ENCODE measurements at places on chromosomes 16 and 17. TPM values are rescaled to one million over a fixed set of nuclear protein-coding genes. Genes with fewer than 3 reads are reported as not detected.

The KCNH6 gene
- not detected for total RNA-seq

- DNase-seq, result no peak
These were observed 231.1 kb upstream of the TBX2 start for GRCh38 chr17:61168506-61168905.

The SLC6A2 gene
- total RNA-seq, result not detected

The CDH15 gene
- total RNA-seq, result not detected

GRCh38 chr16:16983582-16983981 is 487.2 kb downstream of the XYLT1 start:
- DNase-seq, result no peak

DNA sequence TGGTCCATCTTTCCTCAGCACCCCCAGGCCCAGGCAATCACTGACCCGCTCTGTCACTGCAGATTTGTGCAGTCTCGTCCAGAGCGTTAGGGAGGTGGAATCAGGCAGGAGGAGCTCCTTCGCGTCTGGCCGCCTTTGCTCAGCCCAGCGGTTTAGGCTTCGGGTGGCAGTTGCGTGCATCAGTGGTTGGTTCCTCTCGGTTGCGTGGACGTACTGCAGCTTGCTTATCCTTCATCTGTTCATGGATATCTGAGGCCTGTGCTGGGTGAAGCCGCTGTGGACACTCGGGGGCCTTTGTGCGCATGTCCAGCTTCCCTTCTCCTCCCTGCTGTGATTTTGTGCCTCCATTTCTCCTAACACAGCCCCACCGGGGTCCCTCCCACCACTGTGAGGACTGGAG is 4.7 kb upstream of the P2RX1 start:
- no peak for DNase-seq

- DNase-seq, result no peak
These were observed 148.1 kb downstream of the SALL1 start for GRCh38 chr16:51002881-51003490.

DNA sequence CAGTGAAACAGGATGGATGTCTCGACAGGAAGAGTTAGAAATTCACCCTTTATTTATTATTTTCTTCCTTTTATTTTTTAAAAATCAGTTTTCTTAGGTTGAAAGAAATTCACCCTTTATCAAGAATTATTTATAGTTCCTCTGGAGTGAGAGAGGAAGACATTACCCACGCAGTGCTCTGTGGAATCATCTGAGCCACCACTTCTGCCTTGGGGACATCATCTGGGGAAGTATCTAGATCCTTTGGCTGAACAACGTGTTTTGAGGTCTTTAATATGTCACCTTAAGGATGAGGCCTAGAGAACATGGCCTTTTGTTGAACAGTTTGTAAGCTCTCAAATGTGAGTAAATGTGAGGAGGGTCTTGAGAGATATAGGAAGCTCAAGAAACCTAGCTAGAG is 183.3 kb downstream of the UTP18 start:
- DNase-seq, result no peak

GRCh38 chr17:14866266-14866665 is 398.9 kb downstream of the PMP22 start:
- no peak for DNase-seq
